ENCODE measurements at places on chromosomes 16 and 17.

DNA sequence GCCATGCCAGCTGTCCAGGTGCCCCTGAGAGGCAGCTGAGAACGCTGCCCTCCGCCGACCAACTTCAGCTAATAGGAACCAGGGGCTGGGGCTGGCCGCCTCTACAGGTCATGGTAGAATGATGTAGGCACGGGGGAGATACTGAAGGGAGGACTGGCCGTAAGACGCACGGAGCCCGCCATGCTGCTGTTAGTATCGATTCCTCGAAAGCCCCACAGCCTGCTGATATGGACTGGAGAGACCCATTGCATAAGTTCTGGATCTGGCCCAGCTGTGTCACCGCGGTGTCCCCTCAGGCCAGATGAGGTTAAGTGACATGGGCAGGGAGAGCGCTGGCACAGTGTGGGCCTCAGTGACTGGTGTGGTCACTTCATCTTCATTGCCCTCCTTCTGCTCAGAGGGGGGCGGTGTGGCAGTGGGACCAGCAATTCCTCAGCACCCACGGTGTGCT, 75.6 kb downstream of the AMFR start:
- no peak for DNase-seq

- DNase-seq, result no peak
Observed at GRCh38 chr17:77670173-77670572, 288.3 kb upstream of the TNRC6C start.

- no peak for DNase-seq
Observed at GRCh38 chr16:31695667-31696066, 168.0 kb downstream of the AHSP start.

- peak; percentile 71 for DNase-seq
Observed at GRCh38 chr16:55370762-55371482, 46.9 kb downstream of the IRX6 start.

DNA sequence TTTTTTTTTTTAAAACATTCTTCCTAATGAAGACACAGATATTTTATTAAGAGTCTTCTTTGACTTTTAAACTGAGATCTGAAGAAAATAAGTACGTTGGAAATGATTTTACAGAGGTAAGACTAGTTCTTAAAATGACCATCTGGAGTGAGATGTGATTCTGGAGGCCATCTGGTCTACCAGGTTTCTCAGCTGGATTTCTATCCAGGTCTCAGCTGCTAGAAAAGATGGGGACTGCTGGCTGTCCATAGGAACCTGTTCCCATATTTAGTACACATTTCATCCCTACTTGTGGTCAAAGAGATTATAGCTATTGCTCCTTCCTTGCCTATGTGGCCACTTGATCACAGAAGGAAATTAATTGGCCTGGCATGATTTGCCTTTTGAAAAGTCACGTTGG, 12.2 kb downstream of the PMFBP1 start:
- DNase-seq, result no peak

DNA sequence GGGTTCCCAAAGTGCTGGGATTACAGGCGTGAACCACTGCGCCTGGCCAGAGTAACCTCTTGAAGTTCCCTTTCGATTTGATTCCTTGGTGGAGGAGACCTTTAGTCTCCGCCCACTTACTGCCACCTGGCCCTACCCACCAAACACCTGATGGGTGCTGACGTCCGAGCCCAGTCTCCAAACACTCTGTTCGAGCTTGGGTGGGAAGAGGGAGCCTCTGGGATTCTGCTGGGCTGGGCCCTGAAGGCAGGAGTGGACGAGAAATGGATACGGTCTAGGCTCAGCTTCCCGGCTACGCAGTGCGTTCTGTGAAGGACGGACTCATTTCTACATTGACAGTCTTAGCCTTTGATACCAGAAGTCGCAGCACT, 870 bp upstream of the ITGA3 start:
- no peak for DNase-seq

DNA sequence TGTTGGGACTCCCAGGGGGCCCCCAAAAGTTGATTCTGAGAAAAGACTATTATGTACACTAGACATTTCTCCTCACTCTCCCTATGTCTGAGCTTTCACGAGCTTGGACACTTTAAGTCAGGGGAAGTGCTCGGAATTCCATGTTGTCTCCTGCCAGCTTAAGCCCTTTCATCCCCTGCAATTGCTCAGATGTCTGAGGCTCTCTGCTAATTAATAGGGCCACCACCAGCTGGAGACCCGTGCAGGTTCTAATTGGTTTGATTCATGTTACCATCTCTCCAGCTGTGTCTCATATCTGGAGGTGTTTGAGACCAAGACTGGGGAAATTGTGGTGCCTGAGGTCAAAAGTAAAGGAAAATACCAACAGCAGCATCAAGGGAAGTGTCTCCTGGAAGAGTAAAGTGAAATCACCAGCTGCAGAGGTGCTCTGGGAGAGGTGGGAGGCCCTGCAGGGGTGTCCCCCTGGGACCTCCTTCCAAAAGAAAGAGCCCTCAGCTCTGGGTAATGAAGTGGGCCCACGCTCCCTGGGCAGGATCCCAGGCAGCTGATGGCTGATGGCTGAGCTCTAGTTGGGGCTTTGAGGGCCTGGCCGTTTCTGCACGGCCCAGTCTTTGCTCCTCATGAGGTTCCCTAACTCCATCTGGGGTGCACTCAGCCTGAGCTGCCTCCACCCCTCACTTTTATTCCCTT, 5.8 kb upstream of the UTS2R start:
- DNase-seq, result no peak

DNA sequence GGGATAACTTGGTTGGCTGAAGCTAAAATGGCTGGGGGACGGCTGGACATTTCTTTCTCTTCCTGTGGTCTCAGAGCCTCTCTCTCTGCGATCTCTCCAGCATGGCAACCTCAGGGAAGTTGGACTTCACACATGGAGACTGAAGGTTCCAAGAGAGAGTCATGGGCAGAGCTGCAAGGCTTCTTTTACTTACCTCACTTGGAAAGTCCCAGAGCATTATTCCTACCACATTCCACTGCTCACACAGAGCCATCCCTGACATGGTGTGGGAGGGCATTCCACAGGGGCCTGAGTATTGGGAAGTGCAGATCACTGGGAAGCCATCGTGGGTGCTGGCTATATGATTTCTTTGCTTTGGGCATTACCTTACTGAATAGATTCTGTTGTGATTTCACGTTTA, 9.8 kb upstream of the SLC6A2 start:
- DNase-seq, result no peak

DNA sequence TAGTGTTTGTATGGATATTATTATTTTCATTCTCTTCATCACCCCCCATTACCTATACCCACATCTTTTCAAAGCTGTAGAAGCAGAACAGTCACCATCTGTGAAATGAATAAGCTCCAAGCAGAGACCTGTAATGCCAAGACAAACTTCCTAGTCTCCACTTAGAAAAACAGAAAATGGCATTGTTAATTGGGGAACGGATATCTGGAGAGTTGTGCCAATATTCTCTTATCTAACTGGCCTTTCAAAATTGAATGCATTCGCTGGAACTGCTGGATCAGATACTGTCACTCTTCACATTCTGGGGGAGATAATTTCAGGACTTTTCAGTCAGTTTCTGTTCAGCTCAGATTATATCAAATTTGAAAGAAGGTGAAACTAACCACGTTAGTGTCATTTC, 464.4 kb upstream of the GOT2 start:
- DNase-seq, result no peak

GRCh38 chr16:71923941-71924690, 28.8 kb downstream of the IST1 start:
- DNase-seq, result no peak

DNA sequence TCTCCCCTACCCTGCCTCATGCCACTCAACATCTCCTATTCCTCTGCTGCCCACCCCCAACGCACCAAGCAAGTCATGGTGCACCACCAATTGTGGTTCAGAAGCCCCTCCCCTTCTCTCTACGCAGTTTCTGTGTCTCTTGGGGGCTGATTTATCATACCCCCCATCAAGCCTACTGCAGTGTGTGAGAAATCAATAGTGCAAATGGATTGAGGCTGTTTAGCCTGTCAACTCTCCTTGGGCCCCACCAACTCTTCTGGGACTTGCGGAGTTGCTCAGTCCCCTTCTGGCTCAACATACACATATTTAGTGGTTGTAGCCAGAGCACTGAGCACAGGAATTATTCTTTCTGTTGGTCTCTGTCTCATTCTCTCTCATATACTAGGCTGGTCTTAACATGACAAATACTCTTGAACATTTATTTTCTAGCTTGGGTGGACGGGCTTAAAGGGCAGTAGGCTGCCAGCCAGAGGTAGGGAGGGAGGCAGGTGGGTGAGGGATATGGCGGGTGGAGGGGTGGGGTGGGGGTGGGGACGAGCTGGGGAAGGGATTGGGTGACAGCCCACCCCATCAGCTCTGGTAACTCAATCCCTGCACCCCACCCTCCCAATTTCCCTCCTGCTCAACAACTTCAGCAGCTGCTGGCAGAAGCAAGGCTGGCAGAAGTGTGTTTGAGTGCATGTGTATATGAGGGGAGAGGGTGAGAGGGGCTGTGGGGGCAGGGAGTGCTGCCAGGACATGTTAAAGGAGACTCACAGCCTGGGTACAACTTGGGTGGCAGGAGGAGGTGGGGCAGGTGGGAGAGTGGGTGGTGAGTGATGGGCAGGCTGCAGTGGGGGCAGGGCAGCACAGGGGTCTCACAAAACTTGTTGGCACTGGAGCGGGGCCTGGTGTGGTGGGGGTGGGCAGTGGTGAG, 4.9 kb downstream of the RARA start:
- DNase-seq, result no peak

GRCh38 chr17:43400943-43401717, 2.3 kb downstream of the ARL4D start:
- DNase-seq, result no peak

GRCh38 chr16:27253526-27253930, 15.0 kb downstream of the NSMCE1 start:
- DNase-seq, result no peak

- no peak for DNase-seq
Observed at GRCh38 chr17:327971-328370, 24.6 kb downstream of the RPH3AL start.

All from left cardiac atrium (tissue), 4 donors.